ENCODE measurements at places on chromosomes 4 and X.

GRCh38 chrX:18548996-18549395, 122.9 kb downstream of the RS1 start:
- no peak for DNase-seq

DNA sequence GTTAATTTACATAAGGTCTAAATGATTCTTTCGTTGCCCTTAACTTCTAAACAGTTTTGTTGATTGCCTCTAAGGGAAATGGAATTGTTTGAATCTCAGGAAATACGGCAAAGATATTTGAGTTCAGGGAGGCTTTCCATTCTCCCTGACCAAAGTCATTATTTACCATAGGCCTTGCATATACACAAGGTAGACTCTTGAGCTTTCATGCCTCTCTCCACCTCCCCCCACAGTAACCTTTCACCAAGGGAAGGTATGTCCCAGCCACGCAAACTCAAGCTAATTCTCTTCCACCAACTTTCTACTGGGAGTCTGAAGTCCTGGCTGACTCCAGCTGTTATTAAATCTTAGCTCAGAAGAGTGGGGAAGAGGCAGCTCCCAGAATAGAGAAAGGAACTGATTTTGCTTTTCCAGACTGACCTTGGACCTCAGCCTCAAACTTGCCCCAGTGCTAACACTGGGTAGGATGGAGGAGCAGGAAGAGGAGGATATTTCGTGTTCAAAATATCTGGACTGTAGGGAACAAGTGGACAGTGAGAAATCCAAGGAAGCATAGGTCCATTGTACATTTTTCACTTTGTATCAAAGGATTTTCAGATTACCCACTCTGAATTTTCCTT, 1.4 kb downstream of the IGSF1 start:
- no peak for DNase-seq

GRCh38 chrX:49754233-49754857, 58.6 kb upstream of the PAGE1 start:
- DNase-seq: peak; percentile 27

DNA sequence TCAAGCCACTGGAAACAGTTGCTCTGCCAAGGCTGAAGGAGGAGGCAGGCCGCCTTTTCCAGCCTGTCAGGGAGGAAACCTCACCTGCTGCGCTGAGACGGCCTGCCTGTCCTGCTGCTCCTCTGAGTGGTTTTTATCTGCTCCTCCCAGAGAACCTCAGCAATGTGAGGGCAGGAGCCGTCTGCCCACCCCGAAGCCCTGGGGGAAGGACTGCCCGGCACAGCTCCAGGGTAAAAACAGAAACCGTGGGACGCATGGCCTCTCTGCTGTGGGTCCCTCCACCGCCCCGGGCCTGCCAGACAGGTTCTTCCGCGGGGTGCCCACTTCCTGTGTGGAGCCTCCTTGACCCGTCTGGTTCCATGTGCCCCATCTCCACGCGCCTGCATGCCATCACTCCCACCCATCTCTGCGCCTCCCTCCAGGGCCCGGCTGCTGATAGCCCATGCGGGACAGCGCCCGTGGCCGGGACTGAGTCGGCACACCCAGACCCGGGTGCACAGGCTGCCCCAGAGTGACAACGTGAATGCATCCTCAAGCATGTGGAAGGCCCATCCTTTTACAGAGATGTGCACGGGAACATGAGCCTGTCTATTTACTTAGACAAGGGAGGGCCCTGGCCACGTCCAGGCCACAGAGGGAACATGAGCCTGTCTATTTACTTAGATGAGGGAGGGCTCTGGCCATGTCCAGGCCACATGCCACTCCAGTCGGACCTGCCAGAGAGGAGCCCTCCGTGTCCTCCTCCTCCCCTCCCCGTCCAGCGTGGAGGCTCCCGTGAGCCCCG, 4.0 kb upstream of the SLC49A3 start:
- no peak for DNase-seq

- no peak for DNase-seq
These were observed 62.9 kb downstream of the NELFA start for GRCh38 chr4:1945912-1946311.

GRCh38 chr4:185591679-185592141, 56.4 kb upstream of the PDLIM3 start:
- no peak for DNase-seq

- no peak for DNase-seq
These were observed 450.6 kb upstream of the RASGEF1B start for GRCh38 chr4:81922313-81922712.

GRCh38 chr4:38469410-38469809, 194.6 kb upstream of the KLF3 start:
- no peak for DNase-seq
